Suppressor macrophage treated with lipopolysaccharide for 4 hours (primary cell): ENCODE measurements at places on chromosomes 7 and 10.

DNA sequence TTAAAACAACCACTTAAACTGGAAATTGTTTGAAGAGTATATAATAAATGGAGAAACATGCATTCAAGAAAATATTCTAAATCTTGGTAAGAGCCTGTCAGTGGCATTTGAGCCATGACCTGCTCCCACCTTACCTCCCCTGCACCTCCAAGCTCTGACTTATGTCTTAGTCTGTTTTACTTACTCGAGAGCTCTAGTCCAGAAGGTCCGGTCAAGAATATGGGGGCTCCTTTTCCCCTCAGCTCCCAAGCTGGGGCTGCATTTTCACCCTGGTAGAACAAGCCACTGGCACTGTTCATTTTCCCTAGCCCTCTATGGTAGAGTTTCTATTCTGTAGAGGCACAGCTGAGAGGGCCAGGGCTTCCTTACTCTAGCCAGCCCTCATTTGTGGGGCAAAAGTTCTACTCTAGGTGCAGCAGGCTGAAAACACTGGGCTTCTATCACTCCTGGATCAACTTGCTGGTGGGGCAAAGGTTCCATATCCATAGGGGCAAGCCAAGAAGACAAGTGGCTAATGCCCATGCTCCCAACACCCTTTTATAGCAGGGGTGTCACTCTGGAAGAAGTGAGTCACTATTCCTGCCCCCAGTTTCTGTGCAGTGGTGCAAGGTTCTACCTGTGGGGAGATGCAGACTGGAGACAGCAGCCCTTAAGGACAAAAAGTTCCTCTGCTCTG, 40.6 kb downstream of the ZNF438 start:
- DNase-seq: no peak

GRCh38 chr7:140841166-140841715, 83.5 kb downstream of the BRAF start:
- DNase-seq: no peak

DNA sequence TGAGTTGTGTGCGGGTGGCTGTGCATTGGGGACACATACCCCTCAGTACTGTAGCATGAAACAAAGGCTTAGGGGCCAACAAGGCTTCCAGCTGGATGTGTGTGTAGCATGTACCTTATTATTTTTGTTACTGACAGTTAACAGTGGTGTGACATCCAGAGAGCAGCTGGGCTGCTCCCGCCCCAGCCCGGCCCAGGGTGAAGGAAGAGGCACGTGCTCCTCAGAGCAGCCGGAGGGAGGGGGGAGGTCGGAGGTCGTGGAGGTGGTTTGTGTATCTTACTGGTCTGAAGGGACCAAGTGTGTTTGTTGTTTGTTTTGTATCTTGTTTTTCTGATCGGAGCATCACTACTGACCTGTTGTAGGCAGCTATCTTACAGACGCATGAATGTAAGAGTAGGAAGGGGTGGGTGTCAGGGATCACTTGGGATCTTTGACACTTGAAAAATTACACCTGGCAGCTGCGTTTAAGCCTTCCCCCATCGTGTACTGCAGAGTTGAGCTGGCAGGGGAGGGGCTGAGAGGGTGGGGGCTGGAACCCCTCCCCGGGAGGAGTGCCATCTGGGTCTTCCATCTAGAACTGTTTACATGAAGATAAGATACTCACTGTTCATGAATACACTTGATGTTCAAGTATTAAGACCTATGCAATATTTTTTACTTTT, 1.8 kb downstream of the DDIT4 start:
- no peak for DNase-seq

- no peak for DNase-seq
Measured at GRCh38 chr10:105986912-105987635, 1177.4 kb downstream of the SORCS1 start.

GRCh38 chr7:34850681-34851080, 186.6 kb downstream of the DPY19L1 start:
- DNase-seq: no peak

DNA sequence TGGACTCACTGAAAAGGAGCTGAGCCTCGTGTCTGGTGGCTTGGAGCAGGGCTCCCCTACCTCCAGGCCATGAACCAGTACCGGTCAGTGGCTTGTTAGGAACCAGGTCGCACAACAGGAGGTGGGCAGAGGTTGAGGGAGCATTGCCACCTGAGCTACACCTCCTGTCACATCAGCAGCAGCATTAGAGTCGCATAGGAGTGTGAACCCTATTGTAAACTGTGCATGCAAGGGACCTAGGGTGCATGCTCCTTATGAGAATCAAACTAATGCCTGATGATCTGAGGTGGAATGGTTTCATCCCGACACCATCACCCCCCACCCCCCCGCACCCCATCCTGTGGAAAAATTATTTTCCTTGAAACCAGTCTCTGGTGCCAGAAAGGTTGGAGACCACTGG, 50.4 kb downstream of the TSPAN15 start:
- DNase-seq: no peak

DNA sequence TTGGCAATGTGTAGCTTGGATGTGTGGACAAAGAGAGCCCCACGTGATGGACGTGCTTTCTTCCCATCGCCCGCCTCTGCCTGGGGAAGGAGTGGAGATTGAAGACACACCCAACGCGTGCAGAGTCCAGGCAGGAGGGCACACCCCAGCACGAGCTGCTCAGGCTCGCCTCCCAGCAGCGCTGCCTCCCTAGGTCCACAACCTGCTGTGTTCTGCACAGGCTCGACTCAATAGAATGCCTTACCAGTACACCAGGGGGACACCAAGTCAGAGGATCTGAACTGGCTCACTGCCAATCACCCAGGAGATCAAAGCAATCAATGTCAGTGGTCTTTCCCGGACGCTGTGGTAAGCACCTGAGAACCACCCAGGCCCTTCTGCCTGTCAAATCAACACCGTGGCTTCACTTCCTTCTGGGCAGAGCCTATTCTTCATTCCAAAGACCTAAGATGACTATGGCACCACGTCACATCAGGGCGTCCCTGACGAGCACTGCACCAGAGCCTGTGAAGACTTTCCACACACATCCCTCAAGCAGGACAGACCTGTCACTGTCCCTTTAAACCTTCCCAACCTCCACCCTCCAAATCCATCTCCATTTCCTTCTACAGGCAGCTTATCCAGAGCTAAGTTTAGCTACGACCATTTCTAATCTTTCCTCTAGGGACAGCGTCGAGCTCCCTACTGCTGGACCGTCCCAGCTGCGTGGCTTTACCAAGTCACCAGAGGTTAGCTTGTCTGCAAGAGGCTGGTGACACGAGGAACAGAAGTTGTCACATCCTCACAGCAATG, 72.3 kb downstream of the AMZ1 start:
- DNase-seq: peak; percentile 71

- no peak for DNase-seq
Measured at GRCh38 chr10:113978802-113979201, 64.9 kb upstream of the ADRB1 start.

- DNase-seq: no peak
Measured at GRCh38 chr10:101079874-101080273, 18.1 kb downstream of the KAZALD1 start.

DNA sequence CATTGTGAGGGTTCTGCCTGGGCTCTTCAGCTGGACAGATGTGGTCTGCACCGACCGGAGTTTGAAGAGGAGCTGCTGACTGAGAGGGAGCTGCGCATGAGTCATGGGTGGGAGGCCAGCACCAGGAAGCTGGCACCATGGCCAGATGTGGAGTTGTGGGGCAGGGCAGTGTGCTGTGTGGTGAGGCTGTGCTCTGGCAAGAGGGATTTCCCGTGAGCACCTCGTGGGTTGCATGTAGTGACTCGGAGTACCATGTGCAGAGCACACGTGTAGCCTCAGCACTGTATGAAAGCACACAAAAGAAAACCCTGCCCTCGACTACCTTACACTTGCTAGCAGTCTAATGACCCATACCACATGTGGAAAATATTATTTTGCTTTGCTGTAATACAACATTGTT, 103.4 kb downstream of the WNT2 start:
- peak; percentile 1 for DNase-seq
